ENCODE measurements at places on chromosomes 12 and 14. TPM values are rescaled to one million over a fixed set of nuclear protein-coding genes. Genes with fewer than 3 reads are reported as not detected.
A peak's percentile ranks its signal among the peaks of the same experiment; 100 is the strongest.

DNA sequence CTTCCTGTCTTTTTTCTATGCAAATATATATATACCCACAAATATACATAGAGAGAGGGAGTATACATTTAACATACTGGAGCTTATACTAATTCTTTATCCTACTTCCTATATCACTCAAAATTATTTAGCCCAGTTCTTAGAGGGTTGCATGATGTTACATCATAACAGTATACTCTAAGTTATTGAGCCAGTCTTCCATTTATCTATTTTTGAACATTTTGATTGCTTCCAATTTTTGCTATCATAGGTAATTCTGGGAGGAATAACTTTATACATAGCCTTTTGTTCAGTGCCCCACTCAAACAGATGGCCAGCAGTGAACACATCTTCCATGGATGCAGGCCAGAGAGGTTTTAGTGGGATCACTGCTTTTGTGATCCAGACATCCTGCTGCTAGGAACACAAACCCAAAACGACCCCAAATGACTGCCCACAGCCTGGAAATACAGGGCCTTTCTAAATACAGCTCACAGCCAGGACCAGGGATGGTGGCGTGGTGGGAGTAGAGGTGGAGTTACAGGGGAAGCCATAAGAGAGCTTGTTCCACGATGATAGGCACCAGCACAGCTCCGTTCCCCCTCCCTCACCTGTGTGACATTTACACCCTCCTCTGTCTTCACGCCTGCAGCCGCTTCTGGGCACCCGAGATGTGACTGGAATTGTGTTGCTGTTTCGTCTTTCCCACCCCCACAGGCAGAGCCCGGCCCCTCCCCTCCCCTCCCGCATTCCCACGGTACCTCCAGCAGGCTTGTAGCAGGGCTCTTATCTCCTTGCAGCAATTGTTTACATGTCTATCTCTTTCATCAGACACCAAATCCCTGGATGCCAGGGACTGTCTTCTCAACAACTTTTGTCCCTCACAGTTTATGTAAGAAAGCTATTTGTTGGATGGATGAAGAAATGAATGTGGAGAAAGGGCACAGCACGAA is 30.7 kb upstream of the HDAC7 start:
- H3K4me1 ChIP-seq: peaks cover 27% of the 10 kb centered on the region
- no peaks in the 10 kb centered on the region for H3K27me3 ChIP-seq
- H3K36me3 ChIP-seq: no peaks in the 10 kb centered on the region
- no peak overlapping the region for H3K4me3 ChIP-seq
- no peak overlapping the region for H3K27ac ChIP-seq
- DNase-seq: no peak

DNA sequence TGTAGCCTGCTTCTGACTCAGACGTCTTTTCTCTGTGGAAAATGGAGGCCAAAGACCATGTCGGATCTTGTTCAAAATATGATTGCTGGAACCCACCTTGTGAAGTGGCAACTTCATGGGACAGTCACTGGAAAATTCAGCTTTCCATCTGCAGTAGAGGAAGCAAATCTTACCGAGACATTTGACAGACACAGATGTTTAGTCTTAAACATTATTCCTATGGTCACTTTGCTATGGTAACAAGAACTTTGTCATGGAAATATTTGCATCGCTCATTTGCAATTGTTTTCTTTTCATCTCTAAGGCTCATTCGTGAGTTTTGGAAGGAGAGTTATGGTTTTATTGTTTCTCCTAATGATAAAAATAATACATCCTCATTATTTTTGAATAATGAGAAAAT is 98.3 kb upstream of the HIF1A start:
- H3K27me3 ChIP-seq: no peaks in the 10 kb centered on the region
- no peak overlapping the region for H3K27ac ChIP-seq
- no peak for DNase-seq
- no peak overlapping the region for H3K4me3 ChIP-seq
- no peaks in the 10 kb centered on the region for H3K36me3 ChIP-seq
- H3K4me1 ChIP-seq: peaks cover 15% of the 10 kb centered on the region

- no peak for DNase-seq
- H3K27ac ChIP-seq: no peak overlapping the region
- no peak overlapping the region for H3K4me3 ChIP-seq
- no peaks in the 10 kb centered on the region for H3K4me1 ChIP-seq
- no peaks in the 10 kb centered on the region for H3K27me3 ChIP-seq
These were observed 830.1 kb upstream of the MGAT4C start for GRCh38 chr12:87086118-87086891.

DNA sequence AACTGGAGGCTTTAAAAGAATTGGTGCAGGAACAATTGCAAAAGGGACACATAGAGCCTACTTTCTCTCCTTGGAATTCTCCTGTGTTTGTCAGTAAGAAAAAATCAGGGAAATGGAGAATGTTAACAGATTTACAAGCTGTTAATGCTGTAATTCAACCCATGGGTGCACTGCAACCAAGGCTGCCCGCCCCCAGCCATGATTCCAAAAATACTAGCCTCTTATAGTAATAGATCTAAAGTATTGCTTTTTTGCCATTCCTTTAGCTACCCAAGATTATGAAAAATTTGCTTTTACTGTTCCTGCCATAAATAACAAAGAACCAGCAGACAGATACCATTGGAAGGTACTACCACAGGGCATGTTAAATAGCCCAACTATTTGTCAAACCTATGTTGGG is 15.3 kb upstream of the OR8S1 start:
- H3K27me3 ChIP-seq: no peaks in the 10 kb centered on the region
- no peaks in the 10 kb centered on the region for H3K4me1 ChIP-seq
- no peak for DNase-seq
- no peak overlapping the region for H3K27ac ChIP-seq
- H3K4me3 ChIP-seq: no peak overlapping the region

DNA sequence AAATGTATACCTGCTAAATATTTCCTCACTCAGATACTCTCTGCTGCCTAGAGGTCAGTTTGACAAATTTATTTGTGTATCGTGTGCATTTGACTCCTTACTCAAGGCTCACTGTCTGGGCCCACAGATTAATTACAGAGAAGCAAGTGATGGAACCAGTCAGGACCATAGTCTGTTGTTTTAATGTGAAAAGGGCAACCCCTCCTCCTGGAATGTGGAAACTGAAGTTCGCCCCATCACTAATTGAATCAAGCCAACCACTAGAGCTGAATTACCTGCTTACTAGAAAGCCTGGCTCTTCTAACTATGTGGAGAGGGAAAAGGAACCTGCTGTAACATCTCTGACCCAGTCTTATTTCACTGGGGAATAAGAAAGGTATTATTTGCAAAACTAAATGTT is 199.9 kb upstream of the KRR1 start:
- no peaks in the 10 kb centered on the region for H3K36me3 ChIP-seq
- H3K27ac ChIP-seq: no peak overlapping the region
- H3K4me3 ChIP-seq: no peak overlapping the region
- peaks cover 24% of the 10 kb centered on the region for H3K4me1 ChIP-seq
- no peaks in the 10 kb centered on the region for H3K27me3 ChIP-seq

Gene EP400
- 12.3 TPM for total RNA-seq

GRCh38 chr12:77992760-77993159 is 162.1 kb downstream of the NAV3 start:
- no peaks in the 10 kb centered on the region for H3K36me3 ChIP-seq
- H3K27me3 ChIP-seq: no peaks in the 10 kb centered on the region
- no peak overlapping the region for H3K27ac ChIP-seq

Gene KRT83
- not detected for total RNA-seq

Gene PLEKHD1
- total RNA-seq: not detected

Gene OTOGL
- total RNA-seq: 0.44 TPM

GRCh38 chr14:71514941-71515919 is 417.0 kb upstream of the RGS6 start:
- no peaks in the 10 kb centered on the region for H3K36me3 ChIP-seq
- no peaks in the 10 kb centered on the region for H3K27me3 ChIP-seq
- H3K4me1 ChIP-seq: no peaks in the 10 kb centered on the region

DNA sequence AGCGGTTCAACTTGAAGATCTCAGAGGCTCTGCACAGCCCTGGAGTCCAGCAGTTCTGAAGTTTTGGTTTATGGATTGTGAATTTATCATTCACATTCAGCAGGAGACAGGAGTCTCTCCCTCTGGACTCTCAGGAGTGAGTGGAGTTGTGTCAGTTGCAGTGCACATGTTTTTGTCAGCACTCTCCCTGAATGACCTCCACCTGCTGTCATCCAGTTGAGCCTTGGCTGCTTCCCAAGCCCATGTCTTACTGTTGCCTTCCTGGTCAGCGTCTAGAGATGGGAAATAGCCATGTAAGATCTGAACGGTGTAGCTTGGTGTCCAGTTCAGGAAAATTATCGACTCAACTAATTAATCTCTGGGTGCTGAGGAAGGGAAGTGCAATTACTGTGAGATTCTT is 133.2 kb downstream of the PRKCH start:
- no peak overlapping the region for H3K27ac ChIP-seq
- no peak overlapping the region for H3K4me3 ChIP-seq
- H3K4me1 ChIP-seq: no peaks in the 10 kb centered on the region
- no peaks in the 10 kb centered on the region for H3K27me3 ChIP-seq
- H3K36me3 ChIP-seq: no peaks in the 10 kb centered on the region
- no peak for DNase-seq

Gene GLT8D2
- total RNA-seq: 24.8 TPM

DNA sequence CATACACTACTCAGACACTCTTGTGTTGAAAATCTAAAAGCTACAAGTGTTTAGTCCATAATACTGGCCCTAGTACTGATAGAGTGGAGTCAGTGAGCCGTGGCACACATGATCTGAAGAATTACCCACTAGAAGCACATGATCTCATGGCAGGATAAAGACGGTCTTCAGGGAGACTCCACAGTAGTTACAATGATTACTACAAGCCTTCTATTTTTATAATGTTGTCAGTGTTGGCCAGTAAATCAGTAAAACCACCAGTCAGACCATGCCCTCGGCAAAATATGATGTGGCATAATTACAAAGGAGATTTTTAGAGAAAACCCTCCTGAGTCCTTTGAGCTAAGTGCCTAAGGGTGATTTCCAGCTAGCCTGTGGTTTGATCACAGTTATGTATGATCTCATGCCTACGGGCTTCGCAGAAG is 114.9 kb downstream of the PDZRN4 start:
- no peak overlapping the region for H3K27ac ChIP-seq
- no peak overlapping the region for H3K4me3 ChIP-seq
- no peaks in the 10 kb centered on the region for H3K36me3 ChIP-seq
- H3K4me1 ChIP-seq: no peaks in the 10 kb centered on the region
- DNase-seq: no peak
- no peaks in the 10 kb centered on the region for H3K27me3 ChIP-seq

DNA sequence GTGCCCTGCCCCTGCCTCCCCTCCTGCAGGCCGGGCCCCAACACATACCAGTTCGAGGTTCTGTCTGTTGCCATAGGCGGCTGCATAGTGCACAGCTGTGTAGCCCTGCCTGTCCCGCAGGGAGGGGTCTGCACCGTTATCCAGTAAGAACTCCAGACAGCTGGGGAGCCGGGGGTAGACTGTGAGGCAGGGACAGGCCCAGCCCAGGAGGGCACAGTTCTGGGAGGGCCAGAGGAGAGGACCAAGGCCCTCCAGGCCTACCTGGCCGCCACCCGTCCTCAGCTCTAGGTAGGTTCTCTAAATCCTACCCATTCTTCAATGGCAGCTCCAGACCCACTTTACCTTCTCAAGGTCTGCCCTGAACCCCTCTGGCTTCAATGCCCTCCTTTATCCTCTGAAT is 9.5 kb downstream of the ANKRD52 start:
- no peak for DNase-seq
- no peak overlapping the region for H3K27ac ChIP-seq
- no peaks in the 10 kb centered on the region for H3K4me1 ChIP-seq
- no peaks in the 10 kb centered on the region for H3K27me3 ChIP-seq

Gene FLVCR2
- total RNA-seq: 10.1 TPM

GRCh38 chr12:2970744-2971143 is 11.5 kb downstream of the TEAD4 start:
- H3K27ac ChIP-seq: no peak overlapping the region
- no peak for DNase-seq
- H3K4me1 ChIP-seq: no peaks in the 10 kb centered on the region
- no peaks in the 10 kb centered on the region for H3K27me3 ChIP-seq
- no peak overlapping the region for H3K4me3 ChIP-seq
- no peaks in the 10 kb centered on the region for H3K36me3 ChIP-seq

Gene DACT1
- total RNA-seq: 19.6 TPM

Gene NANOG
- total RNA-seq: 1.9 TPM

- no peaks in the 10 kb centered on the region for H3K4me1 ChIP-seq
- no peak overlapping the region for H3K4me3 ChIP-seq
- no peaks in the 10 kb centered on the region for H3K27me3 ChIP-seq
- H3K36me3 ChIP-seq: no peaks in the 10 kb centered on the region
These were observed 79.7 kb downstream of the SPTB start for GRCh38 chr14:64800000-64800399.

DNA sequence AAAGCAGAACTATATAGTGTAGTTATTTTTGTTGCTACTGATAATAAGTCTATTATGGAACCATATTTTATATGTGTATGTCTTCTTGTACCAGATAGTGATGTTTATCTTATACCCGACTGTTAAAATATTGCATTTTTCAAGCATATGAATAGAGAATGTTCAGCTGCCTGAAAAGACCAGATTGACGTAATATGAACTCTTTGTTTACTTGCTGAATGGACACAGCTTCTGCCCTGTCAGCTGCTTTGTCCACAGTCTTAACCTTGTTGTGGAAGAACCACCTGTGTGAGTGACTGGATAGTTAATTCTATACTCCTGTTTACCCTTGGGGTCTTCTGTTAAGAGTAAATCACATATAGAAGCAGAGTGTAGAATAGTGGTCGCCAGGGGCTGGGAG is 109.3 kb downstream of the LGR5 start:
- no peaks in the 10 kb centered on the region for H3K4me1 ChIP-seq
- H3K36me3 ChIP-seq: no peaks in the 10 kb centered on the region
- no peak overlapping the region for H3K4me3 ChIP-seq
- no peak for DNase-seq

DNA sequence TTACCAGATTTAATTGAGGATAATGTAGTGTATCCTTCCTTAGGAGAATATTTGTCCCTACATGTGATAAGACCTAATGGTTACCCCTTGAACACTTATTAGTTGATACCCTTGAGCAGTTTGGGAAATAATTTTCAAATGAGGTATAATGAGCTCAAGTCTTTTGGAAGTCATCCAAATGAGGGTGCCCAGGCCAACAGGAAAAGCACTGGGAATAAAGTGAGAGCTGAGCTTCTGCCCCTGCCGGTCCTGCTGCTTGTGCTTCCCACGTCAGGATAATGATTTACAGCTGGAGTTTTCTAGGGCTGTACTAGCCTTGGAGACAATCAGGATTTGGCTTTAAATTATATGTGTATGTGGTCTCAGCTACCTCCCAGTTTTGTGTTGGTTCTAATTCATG is 178.8 kb upstream of the FRMD6 start:
- no peak overlapping the region for H3K27ac ChIP-seq
- peaks cover 11% of the 10 kb centered on the region for H3K4me1 ChIP-seq
- peak; percentile 11 for DNase-seq
- H3K27me3 ChIP-seq: no peaks in the 10 kb centered on the region

GRCh38 chr12:105899589-105899988 is 239.2 kb downstream of the NUAK1 start:
- DNase-seq: no peak
- H3K4me1 ChIP-seq: no peaks in the 10 kb centered on the region
- H3K36me3 ChIP-seq: no peaks in the 10 kb centered on the region
- no peaks in the 10 kb centered on the region for H3K27me3 ChIP-seq
- no peak overlapping the region for H3K4me3 ChIP-seq

GRCh38 chr12:19915392-19916195 is 452.7 kb upstream of the PDE3A start:
- H3K4me3 ChIP-seq: no peak overlapping the region
- H3K27ac ChIP-seq: peak overlapping the region; percentile 3
- H3K36me3 ChIP-seq: no peaks in the 10 kb centered on the region
- H3K4me1 ChIP-seq: peaks cover 19% of the 10 kb centered on the region
- DNase-seq: peak; percentile 43

Measured in hepatocyte (in vitro differentiated cells).